ENCODE measurements at places on chromosomes 7 and 10.

GRCh38 chr7:707296-708000 lies 19.1 kb upstream of the DNAAF5 start:
- no peak for DNase-seq

- DNase-seq, result no peak
Measured at GRCh38 chr7:151468217-151469018, 28.5 kb upstream of the CRYGN start.

DNA sequence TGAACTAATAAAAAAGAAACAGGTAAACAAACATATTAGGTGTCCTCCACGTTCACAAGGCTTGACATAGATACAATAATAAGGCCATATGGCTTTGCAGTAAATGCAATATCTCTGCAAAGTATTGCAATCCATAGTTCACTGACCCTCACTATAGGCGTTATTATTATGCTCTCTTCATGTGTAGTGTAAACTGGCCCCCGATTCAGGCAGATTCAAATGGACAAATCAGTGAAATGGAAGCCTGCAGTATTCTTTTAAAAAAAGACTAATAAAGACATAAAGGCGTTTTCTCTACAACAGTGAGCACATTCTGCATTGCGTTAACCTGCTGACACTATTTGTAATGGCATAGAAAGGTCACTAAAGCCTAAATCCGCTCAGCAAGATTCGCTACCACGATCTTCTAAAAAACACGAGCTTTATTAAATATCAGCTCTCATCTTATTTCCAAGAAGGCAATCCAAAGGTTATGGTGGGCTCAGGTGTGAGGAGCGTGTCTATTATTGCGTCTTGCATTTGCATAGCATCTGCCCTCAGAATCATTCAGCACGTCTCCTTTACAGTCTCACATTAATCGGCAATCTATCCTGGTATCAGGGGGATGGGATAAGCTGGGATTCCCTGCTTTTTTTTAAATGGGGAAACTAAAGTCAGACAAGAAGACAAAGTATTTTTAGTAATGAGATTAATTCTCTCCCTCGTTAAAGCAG lies 36.2 kb downstream of the FRMD4A start:
- DNase-seq, result no peak

- no peak for DNase-seq
Measured at GRCh38 chr10:122328676-122329075, 45.8 kb upstream of the PLEKHA1 start.

DNA sequence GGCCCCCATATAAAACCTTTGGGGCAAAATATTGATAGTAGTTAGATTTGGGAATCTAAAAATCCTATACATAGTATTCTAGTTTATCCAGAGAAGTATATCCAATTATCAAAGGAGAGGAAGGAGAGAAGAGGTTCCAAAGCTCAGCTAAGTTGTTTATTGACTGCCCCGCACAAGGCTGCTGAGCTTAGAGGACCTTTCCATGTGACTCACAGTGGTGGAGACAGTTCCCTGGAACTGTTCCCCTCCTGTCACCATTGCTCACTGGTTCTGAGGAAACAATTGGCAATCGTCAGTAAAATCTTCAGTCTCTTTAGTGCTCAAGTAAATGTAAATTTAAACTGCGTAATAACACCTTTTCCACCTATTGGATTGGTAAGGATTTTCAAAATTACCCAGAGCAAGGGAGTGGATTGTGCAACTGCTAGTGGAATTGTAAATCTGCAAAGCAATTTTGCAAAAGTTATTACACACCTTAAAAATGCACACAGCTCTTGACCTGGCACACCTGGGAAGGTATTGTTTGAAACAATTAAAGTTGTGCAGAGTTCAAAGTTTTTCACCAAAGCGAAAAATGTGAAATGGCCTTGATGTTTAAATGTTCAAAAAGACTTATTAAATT lies 63.1 kb downstream of the EEPD1 start:
- no peak for DNase-seq

DNA sequence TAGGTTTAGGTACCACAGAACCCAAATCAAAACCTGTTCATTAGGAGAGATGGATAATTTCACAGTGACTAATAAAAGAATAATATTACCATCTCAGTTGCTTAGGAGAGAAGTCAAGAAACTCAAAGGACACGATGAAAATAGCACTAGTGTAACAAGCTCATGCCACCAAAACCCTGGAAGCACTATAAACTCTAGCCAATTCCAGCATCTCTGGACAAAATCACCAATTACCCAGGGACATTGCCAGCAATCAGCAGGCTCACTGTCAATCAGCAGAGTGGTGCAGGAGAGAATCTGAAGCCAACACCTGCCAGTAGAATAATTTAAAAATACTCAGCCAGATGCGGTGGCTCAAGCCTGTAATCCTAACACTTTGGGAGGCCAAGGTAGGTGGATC lies 88.9 kb downstream of the ARMH3 start:
- DNase-seq, result no peak

GRCh38 chr7:99040104-99040958 lies 103.6 kb downstream of the SMURF1 start:
- no peak for DNase-seq

DNA sequence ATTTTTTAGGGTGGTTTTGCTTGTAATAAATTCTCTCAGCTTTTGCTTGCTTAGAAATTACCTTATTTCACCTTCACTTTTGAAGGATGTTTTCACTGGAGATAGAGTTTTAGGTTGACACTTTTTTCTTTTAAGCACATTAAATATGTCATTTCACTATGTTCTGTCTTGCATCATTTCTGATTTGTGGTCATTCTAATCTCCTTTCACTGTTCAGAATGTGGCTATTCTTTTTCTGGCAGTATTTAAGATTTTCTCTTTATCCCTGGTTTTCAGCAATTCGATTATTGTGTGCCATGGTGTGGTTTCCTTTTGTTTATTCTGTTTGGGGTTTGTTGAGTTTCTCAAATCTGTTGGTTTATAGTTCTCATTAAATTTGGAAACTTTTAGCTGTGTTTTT lies 1065.6 kb downstream of the KCNMA1 start:
- no peak for DNase-seq

DNA sequence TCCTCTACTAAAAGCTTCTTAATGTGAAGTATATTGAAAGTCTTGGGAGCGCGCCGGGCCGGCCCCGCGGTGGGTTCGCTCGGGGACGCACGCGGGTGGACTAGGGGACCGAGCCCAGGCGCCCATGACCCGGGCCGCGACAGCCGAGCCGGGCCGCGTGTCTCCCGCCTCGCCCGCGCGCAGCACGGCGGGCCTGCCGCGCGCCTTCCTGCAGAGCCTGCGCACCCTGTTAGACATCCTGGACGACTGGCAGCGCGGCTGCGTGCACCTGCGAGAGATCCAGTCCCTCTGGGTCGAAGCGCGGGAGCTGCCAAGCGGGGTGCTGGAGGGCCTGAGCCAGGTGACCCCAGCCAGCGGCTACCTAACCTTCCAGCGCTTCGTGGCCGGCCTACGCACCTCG lies 25.4 kb upstream of the ZNF735 start:
- no peak for DNase-seq
